ENCODE measurements at places on chromosomes 13 and 19.

DNA sequence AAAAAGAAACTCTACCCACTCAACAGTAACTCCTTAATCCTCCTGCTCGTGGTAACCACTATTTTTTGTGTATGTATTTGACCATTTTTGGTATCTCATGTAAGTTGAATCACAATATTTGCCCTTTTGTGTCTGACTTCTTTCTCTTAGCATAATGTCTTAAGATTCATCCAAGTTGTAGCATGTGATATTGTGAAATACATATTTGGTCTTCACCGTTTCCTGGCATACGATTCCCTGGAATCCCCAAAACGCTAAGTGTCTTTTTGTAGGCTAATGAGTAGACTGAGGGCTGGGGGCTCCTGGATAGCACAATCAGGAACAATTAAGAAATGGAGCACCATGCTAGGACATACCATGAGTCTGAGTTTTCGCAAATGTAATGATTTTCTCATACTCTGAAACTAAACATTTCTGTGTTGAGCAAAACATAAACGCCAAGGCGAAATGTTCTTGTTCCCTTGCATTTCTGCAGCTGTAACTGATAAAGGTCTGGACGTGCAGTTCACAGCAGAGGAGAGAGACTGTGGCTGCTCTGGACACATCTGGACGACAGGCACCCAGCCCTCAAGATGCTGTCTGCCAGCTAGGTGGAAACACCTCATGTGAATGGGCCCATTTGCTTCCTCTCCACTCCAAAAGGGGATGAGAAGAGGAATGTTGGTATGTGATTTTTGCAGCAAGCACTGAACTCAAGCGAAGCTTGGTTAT is 38.4 kb downstream of the BRD4 start:
- DNase-seq, result no peak

DNA sequence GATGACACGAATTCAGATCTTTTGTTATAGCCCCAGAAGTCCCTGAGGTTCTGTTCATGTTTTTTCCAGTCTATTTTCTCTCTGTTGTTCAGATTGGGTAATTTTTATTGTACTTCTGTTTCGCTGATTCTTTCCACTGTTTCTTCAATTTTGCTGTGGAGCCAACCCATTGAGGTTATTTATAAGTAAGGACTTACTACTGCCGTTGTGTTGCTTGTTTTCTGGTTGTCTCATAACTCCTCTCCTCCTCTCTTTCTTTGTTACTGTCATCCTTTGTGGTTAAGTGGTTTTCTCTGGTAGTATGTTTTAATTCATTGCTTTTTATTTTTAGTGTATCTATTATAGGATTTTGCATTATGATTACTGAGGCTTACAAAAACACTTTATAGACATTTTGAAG is 48.7 kb upstream of the GAS6 start:
- no peak for DNase-seq

DNA sequence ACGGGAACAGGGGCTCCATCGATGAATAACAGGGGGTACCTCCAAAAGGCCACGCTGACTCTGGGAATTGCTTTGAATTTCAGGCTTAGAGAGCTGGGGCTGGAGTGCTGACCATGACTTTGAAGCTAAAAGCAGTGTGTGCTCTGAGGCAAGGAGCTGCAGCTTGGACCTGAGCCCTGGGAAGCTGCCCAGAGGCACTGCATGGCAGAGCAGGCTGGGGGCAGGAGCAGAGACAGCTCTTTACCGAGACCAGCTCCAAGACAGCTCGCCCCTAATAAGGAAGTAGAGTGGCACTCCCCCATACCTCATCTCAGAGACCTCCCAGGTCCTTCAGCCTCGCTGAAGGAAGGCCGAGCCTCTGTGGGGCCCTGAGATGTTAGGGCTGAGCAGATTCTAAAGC is 200.2 kb downstream of the COL4A1 start:
- no peak for DNase-seq

GRCh38 chr19:1452802-1453524 is 3.0 kb downstream of the APC2 start:
- DNase-seq, result no peak
